ENCODE measurements at places on chromosomes 13 and 19.

DNA sequence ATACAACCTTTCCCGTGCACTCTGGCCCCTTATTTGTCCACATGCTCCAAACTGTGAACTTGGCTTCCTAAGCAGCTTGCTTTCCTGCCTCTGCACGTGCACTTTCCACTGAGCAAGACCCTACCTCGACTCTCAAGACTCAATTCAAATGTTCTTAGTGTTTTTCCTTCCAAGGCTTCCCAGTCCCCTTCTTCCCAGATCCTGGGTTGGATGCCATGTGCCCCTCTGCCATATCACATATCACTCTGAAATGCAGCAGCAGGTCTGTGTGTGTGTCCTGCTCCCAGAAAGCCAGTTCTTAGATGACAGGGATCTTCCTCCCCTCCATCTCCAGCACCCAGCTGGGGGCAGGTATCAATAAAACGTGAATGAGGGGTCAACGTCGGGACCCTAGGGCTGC, 3.0 kb downstream of the ZNF557 start:
- no peak for DNase-seq

DNA sequence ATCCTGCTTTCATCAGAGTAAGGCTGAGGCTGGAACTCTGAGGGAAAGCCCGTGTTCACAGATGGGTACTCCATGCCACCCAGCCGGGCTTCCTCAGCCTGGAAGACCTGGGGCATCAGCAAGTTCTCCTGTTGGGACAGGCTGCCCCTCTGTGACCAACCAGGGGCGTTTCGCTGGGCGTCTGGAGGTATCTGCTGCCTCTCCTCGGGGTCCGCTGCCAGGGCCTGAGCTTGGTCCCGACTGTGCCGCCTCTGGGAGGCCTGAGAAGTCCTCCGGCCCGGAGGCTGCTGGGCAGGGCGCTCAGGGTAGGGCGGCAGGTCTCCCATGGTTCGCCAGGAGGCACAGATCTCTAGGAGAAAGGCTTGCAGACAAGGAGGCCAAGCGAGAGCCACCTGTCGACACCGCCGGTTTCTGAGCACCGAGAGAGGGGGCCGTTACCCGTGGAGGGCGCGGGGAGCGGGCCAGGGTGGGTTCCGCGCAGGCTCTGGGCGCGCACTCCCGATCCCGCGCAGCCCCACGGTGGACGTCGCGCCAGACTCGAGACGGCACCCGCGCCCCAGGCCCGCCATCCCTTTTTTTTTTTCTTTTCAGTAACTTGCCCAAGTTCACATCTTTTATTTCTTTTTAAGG, at the start of gene RSPH6A:
RSPH6A (minus strand) TSS at position 458 of the 630 bp plus-strand sequence; CDS start at position 326, 132 bp downstream.
- no peak for DNase-seq

DNA sequence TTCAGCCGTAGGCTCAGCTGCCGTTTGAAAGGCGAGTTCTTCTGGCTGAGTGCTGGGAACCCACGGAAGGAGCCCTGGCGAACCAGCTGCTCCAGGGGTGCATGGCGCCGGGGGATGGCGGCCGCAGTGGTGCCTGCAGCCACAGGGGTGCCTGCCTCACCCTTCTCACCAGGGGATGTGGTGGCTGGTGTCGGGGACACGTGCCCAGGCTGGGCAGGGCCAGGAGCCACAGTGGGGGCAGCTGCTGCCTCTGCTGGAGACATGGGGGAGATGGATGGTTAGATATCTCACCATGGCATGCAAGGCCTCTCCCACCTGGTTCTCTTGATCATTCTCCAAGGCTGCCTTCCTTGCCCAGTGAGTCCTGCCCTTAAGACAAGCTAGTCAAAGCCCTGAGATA, 17.1 kb downstream of the NUMBL start:
- no peak for DNase-seq

DNA sequence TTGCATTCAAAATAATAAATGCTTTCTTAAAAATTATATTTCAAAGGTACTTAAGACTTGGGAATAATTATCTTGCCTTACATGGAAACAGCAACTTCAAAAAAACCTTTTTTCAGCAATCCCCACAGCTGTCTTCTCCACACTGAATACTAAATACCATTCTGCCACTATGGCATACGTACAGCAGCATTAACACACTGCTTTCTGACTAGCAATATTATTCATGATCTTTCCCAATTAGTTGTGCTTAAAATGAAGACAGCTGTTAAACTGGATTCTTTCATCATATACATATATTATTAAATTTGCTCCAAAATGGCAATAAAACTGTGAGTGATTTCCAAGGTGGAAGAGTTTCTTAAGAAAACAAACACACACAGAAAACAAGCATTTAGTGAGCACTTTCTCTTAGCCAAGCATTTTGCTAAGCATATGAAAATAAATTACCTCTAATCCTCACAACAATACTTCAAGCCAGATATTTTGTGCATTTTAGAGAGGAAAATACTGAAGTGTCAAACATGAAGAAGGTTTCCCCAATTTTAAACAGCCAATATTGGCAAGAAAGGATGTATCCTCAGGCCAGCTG, 609.5 kb downstream of the SLITRK1 start:
- no peak for DNase-seq

GRCh38 chr19:46478356-46478986, 7.1 kb upstream of the PNMA8A start:
- DNase-seq = peak; percentile 7

DNA sequence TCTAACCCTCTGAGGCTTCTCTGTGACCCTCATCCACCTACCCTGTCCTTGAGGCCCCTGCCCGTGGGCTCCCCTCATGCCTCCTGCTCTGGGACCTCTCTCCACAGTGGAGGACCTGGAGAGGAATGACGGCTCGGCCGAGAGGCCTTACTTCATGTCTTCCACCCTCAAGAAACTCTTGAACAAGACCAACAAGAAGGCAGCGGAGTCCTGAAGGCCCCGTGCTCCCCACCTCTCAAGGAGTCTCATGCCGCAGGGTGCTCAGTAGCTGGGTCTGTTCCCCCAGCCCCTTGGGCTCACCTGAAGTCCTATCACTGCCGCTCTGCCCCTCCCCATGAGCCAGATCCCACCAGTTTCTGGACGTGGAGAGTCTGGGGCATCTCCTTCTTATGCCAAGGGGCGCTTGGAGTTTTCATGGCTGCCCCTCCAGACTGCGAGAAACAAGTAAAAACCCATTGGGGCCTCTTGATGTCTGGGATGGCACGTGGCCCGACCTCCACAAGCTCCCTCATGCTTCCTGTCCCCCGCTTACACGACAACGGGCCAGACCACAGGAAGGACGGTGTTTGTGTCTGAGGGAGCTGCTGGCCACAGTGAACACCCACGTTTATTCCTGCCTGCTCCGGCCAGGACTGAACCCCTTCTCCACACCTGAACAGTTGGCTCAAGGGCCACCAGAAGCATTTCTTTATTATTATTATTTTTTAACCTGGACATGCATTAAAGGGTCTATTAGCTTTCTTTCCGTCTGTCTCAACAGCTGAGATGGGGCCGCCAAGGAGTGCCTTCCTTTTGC, 10.8 kb upstream of the ILF3 start:
- no peak for DNase-seq

GRCh38 chr13:30863796-30864195, 42.3 kb upstream of the MEDAG start:
- DNase-seq = no peak

- no peak for DNase-seq
These were observed 19.9 kb upstream of the SHISA2 start for GRCh38 chr13:26071691-26072090.

DNA sequence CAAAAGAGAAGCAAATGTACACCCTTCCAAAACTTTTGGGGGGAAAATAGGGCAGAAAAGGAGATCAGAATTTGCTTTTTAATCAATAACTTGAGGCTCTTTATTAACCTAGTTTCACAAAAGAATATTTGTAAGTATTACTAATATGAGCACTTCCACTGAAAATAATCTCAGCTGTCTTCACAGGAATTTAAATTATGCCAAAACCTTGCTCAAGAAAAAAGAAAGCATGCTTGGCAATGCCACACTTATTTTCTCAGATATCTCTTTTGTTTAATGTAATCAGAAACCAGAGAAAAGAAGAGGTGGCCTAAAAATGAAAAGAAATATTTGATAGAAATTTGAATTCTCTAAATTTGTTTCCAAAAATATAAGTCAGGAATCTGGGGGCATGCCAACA, 234.9 kb upstream of the GPC6 start:
- no peak for DNase-seq

DNA sequence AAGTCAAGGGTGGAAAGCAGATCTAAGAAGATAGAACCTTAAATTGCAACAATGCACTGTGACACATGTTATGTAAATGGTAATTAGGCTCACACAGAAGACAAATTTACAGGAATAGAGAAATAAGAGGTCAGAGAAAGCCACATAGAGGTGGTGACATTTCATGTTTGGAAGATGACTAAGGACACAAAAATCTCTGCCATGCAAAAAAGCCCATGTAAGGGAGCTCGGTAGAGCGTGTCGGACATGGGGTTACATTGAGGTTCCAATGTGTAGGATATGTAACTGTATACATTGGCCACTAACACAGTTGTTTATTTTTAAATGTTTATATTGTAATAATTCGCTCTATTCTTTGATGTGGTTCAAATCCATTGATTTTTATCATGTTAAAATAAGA, 33.7 kb downstream of the SUGT1 start:
- no peak for DNase-seq

- peak; percentile 33 for DNase-seq
These were observed 17.9 kb downstream of the ALG5 start for GRCh38 chr13:36981156-36981743.

GRCh38 chr13:48656608-48657007, 2.9 kb downstream of the CYSLTR2 start:
- DNase-seq = no peak

- DNase-seq = no peak
These were observed 6.9 kb downstream of the ARHGEF7 start for GRCh38 chr13:111122056-111122455.

DNA sequence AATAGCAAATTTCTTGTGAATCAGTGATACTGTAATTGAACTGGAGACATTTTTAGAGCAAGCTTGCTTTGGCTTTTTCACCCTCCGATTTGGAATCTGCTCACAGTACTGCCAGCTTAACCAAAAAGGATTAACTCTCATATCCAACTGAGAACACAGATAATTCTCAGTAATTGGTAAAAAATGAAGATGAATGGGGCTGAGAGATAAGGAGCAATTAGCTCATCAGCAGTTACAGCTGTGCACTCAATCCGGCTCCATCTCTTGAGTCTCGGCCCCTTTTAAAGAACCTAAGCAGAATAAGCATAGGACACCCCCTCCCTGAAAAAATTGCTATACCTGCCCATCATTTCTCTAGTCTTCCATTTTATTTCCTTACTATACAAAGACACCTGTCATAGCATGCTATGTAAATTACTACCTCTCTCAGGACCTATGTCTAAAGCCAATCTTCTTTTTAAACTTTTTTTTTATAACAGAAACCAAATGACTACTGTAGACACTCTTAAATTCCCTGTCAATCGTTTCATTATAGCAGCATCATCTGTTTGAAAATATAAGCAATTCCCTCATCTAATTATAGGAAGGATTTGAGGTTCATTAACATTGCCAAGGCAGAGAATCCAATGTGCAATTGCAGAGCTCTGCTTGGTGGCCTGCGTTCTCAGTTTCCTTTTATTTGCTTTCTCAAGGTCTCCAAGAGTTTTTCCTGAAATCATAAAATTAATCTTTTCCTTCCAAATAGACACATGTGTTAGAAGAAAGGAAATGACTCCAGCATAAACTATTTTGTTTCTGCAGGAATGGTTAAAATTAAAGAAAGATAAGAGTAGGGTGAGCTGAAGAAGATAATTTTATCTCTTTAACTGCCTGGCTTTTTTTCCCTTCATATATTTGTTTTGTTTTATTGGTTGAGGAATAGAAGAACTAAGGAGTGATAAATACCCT, 242.1 kb downstream of the DACH1 start:
- DNase-seq = peak; percentile 48

GRCh38 chr19:31439270-31439573, 90.0 kb upstream of the TSHZ3 start:
- DNase-seq = no peak

DNA sequence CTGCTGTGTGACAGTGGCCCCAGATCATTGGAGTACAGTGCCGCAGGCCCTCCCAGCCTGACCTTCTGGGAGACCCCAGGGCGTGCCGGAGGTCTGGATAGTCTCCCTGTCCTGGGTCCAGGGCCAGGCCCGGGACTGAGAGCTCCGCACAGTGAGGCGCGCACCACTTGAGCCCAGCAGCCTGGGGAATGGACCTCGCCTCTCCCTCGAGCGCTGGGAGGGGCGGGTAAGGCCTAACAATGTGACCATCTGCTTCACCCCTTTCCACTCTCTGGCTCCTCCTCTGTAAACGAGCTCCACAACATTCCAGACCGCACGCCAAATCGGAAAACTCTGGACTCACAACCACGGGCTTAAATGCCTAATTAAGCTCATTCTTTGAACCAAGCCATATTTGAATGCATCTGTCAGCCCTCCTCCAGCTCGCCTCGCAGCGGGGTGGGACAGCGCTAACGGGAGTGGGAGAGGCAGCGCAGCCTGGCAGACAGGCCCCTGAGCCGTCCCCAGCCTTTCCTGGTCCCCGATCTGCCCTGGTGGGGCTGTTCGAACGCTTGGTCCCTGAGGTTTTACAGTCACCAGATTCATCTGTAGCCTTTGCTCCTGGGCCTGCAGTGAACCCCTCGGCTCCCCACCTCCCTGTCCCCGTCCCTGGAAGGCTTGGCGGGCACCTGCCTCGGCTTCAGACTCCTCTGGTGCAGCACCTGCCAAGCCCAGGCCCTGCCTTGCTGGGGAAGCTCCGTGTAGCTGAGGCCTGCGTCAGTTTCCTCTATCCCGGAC, 120.7 kb upstream of the VSTM2B start:
- peak; percentile 88 for DNase-seq

GRCh38 chr19:14443632-14444216, 10.6 kb downstream of the PKN1 start:
- no peak for DNase-seq

- DNase-seq = peak; percentile 25
These were observed 69.8 kb downstream of the KCTD12 start for GRCh38 chr13:76816394-76816793.

DNA sequence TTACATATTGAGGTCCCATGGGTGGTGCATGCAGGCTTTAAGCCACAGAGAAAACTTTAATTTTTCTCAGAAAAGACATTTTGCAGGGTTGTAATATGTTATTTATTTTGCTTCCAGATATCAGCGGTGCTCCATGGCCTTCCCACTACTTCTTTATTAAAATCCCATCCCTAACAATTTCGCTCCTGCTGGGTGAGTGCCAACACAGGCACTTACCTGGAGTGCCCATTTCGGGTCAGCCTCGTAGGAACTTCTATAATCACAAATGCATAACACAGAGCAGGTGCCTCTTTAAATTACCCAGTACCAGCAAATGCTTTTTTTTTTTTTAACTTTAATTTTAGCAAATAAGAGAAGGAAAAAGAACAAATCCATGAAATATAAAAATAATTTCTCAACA, 86.4 kb downstream of the EFNB2 start:
- no peak for DNase-seq
